ENCODE measurements at places on chromosomes 4 and X.

- no peak for DNase-seq
Measured at GRCh38 chrX:55451626-55451989, 319 bp upstream of the MAGEH1 start.

DNA sequence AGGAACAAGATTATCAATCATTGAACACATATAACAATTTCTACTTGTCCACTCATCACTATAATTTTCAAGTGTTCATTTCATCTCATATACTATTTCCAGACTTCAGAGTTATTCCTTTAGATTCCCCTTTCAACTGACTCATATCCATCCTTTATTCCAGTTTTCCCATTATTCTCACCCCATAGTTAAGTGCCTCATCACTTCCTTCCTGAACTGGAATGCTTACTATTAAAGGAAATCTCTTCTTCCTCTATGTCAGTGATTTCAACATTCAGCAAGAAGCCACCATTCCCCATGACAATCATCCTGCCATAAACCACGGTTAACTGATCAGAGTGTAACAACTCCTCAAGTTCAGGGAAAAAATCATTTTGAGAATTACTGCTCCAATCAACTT lies 198.9 kb downstream of the FBXO8 start:
- DNase-seq = no peak

- DNase-seq = no peak
Measured at GRCh38 chrX:1380672-1381233, 11.2 kb downstream of the SLC25A6 start.

DNA sequence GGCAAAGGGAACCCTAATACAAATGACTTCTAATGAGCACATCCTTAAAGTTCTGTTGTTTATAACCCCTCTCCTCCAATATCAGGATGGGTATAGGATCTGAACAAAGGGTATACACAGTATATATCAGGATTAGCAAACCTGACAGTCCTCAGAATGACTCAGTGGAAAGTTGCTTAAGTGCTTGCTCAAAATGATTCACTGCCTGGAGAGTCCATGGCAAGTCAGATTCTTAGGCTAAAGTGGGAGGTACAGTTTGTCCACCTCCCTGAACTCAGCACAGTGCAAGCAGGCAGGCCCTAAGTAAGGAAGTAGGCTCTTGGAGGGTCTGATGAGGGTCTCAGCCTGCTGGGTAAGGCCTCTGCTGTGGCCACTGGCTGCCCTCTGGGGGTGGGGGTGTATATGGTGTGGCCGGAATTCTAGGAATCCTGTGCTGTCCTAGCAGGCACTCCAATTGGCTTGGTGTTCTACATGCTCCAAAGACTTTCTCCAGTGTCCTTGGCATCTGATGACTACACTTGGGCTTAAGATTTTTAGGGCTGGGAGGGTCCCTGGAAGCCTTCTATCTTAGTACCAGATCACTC lies 54.3 kb downstream of the CHRDL1 start:
- DNase-seq = no peak

- peak; percentile 1 for DNase-seq
Measured at GRCh38 chrX:140762061-140762460, 52.5 kb downstream of the LINC00632 start.

DNA sequence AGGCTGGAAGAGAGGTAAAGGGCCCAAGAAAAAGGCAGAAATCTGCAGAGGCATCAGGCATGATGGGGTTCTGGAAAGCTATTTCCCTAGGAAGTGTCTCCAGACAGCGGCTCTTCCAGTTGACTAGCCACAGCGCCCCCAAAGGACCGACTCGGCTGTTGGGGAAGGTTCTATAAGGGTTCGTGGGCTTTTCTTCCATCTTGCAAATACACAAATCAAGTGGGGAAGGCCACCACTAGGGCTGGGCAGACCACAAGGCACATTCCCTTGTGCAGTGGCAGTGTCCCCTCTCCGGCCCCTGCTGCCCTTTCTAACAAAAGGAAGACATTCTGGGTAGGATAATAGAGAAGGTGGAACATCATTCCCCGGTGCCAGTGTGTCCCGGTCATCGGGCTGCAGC lies 18.2 kb downstream of the BCOR start:
- DNase-seq = no peak

GRCh38 chrX:2596045-2596444 lies 95.0 kb upstream of the CD99 start:
- DNase-seq = no peak

GRCh38 chrX:10076765-10077164 lies 80.0 kb upstream of the CLCN4 start:
- no peak for DNase-seq

- DNase-seq = no peak
Measured at GRCh38 chrX:123425471-123425870, 241.4 kb downstream of the GRIA3 start.

- DNase-seq = no peak
Measured at GRCh38 chr4:120853161-120853935, 69.2 kb downstream of the PRDM5 start.

- DNase-seq = no peak
Measured at GRCh38 chr4:123849495-123849894, 452.9 kb downstream of the SPRY1 start.

DNA sequence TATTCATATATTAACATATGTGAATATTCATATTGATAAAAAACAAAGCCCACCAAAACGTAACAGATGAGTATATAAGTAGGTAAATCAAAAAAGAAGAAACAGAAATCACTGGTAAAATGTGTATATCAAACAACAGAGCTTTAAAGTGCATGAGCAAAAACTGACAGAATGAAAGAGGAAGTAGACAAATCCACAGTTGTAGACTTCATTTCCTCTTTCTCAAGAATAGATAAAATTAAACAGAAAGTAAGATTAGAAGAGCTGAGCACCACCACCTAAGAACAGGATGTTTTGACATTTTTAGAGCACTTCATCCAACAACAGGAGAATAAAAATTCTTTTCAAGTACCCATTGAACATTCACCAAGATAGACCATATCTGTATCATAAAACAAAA lies 64.6 kb downstream of the CNKSR2 start:
- DNase-seq = no peak

DNA sequence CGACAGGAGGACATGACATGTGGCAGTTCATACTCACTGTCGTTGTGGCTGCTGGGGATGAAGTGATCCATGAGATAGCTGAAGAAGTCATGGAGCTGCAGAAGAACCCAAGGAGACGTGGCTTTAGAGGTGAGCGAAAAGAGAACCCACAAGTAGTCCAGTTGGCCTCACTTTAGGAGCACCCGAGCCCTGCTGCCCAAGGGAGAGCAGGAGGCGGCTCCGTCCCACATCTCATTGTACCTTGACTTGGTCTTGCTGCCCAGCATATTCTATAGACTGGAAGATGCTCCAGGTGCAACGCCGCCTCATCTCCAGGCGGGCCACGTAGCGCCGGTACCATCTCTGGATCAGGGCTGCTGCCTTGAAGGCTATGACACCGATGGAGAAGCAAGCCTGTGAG lies 10.6 kb downstream of the PPEF2 start:
- no peak for DNase-seq

GRCh38 chrX:105006103-105006502 lies 214.4 kb downstream of the TEX13A start:
- DNase-seq = no peak

DNA sequence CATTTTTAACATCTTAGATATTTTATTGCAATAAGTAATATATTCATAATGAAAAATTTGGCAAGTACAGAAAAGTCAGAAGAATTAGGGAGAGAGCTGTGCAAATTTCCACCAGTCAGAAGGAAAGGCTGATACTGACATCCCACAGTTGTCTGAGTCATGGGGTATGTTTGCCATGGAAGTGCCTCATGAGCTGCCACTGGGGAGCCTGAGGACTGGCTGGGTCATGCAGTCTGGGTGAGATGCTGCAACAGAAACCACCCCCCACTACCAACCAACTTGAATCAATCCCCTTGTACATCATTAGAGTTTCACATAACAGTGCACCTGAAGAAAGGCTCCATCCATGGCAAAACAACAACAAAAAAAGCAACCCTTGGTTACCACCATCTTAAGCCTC lies 45.2 kb upstream of the ENPP6 start:
- no peak for DNase-seq

- DNase-seq = no peak
Measured at GRCh38 chrX:147183161-147183560, 368.6 kb upstream of the CXorf51A start.

DNA sequence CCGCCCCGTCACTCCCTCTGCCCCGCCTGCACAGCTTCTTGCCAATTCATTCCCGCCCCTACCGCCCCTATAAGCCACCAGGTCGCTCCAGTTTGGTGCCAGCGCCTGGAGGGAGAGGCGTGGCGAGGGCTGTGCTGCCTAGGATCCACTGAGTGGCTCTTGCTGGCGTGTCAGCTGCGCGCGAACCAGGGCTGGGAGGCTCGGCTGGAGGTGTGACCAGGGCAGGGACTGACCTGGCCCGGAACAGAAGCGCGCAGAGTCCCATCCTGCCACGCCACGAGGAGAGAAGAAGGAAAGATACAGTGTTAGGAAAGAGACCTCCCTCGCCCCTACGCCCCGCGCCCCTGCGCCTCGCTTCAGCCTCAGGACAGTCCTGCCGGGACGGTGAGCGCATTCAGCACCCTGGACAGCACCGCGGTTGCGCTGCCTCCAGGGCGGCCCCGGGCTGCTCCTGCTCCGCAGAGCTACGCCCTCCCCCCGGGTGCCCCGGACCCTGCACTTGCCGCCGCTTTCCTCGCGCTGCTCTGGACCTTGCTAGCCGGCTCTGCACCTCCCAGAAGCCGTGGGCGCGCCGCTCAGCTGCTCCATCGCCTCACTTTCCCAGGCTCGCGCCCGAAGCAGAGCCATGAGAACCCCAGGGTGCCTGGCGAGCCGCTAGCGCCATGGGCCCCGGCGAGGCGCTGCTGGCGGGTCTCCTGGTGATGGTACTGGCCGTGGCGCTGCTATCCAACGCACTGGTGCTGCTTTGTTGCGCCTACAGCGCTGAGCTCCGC lies at the start of gene GPR78:
Gene GPR78 (plus strand): TSS at position 72 of the 773 bp plus-strand sequence. CDS start 591 bp downstream, at position 663.
- peak; percentile 27 for DNase-seq

DNA sequence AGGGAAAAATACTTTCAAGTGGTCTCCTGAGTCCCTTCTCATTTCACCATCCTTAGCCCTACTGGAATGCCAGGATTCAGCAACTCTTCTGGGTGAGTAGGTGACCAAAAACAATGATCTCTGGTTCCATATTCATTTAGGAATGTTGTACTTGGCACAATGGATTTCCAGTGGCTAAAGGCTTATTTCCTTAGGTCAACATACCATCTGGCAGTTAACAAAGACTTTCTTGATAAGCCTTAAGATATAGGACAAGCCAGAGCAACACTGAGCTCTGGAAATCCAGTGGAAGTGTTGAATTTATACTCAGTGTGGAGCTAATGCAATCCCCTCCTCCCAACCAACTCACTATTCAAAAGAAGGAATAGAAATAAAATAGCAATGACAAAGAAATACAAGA lies 139.4 kb upstream of the EMCN start:
- DNase-seq = no peak

DNA sequence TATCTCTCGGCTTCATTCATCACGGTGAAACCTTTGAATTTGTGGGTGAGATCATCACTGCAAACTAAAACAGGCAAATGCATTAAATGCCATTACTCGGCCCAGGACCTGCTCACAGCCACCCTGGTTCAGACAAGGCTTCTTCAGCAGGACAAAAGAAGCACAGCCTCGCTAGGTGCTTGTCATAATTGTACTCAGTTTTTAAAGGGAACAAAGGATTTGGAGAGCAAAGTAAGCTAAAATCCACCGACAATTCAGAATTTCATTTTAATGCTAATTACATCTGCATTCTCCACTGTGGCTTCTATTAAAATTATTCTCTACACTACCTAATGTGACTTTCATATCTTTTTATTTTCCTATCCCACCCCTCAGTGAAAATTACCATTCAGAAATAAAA lies 57.0 kb downstream of the PCYT1B start:
- no peak for DNase-seq

- DNase-seq = no peak
Measured at GRCh38 chrX:41389311-41389888, 55.4 kb downstream of the DDX3X start.

DNA sequence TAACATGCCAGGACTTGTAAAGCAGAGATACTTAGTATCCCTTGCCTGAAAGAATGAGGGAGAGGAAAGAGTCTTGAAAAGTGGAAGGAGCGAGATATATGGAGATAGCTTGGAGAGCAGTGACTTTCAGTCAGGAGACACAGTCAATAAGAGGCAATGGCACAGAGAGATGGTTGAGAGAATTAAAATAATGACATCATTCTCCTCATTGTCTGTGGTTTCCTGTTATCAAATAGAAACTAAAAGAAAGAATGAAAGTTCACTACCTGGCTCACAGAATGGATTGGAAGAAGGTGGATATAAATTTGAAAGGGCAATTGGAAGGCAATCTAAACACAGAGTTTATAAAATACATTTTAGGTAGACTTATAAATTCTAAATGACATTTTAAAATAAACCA lies 760.2 kb upstream of the AADAT start:
- no peak for DNase-seq

All from GOT3 (cell line).